ENCODE measurements at places on chromosomes 3 and 15.

DNA sequence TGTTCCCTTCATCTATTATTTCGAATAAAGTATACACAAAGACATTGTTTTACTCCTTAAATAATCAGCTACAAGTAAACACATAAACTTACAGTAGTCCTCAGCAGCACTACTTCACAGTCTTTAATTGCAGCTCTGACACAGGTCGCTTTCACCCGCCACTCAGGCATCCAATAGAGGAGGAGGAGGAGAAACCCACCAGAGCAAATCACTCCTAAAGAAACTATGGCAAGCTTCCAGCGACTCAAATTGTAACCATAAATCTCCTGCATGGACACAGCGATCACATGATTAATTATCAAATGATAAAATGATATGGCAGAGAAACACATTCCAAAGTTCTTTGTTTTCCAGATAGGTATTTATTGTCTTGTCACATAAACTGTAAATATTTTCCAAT lies 26.2 kb downstream of the ATP13A3 start:
- no peak for DNase-seq

DNA sequence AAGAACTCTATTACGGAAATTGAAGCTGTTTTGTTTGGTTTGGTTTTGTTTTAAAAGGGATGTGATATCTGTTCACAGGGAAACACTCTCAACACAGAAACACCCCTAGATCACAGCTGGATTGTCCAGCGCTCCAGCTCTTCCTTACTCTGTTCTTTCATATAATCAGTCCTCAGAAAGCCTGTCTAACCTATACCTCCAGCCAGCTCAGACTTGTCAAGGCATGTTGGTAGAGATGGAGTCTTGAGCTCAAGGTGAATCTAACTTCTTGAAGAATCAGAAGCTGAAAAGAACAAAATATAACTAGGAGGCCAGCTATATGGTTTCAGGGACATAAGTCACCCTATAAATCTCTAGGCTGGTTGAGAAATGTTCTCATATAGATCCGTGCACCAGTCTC lies 110.2 kb upstream of the EPHA3 start:
- DNase-seq, result no peak

GRCh38 chr15:94442480-94442879 lies 211.1 kb downstream of the MCTP2 start:
- no peak for DNase-seq

GRCh38 chr15:23372284-23372683 lies 17.7 kb downstream of the GOLGA8S start:
- no peak for DNase-seq

DNA sequence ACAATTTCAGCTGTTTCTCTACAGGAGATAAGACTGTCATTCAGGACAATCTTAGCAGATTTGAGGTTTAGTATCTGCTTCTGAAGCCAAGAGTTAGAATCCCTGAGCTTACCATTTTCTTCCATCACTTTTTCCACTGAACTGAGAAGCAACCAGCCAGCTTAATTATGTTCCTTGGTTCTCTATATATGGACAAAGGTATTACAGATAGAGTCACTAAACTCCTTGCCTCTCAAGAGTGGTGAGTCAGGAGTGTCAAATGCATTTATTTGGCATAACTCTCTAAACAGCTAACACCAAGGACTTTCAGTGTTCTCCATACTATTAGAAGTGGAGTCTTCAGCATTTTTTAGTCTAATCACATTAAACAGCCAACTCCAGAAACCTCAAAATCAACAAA lies 239.3 kb downstream of the ALCAM start:
- no peak for DNase-seq

DNA sequence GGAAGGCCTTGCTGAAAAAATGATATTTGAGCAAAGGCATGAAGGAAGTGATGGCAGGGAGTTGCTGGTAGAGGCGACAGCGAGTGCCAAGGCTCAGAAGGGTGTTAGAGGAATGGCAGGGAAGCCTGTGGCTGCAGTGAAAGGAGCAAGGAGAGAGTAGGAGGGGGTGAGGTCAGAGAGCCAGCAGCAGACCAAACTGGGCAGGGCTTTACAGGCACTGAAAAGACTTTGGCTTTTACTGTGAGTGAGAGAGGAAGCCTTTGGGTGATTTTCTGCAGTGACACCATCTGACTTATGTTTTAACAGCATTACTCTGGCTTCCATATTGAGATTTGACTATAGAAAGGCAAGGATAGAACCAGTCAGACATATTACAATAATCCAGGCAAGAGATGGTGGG lies 11.4 kb downstream of the TICRR start:
- no peak for DNase-seq

DNA sequence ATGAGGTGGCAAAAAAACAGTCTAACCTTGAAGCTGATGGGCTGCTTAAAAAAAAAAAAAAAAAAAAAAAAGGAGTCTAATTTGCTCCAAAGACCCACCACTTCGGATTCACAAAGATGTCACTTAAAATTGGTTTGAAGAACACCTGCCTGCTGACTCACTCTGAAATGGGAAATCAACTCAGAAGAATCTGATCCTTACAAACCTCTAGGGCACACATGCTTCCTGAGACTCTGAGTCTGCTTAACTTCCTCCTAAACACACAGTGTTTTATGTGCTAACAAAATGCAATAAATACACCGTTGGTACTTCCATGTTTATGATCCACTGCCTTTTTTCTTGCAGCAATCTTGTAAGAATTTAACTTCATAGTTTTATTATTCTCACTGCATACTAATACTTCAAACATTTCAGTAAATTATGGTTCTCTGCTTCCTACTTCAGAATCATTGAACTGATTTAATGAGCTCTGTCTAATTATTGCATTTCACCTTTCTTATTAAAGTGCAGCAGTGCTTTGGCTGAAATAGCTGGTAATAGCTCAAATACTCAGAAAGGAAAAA lies 73.0 kb upstream of the FRMD4B start:
- DNase-seq, result no peak

DNA sequence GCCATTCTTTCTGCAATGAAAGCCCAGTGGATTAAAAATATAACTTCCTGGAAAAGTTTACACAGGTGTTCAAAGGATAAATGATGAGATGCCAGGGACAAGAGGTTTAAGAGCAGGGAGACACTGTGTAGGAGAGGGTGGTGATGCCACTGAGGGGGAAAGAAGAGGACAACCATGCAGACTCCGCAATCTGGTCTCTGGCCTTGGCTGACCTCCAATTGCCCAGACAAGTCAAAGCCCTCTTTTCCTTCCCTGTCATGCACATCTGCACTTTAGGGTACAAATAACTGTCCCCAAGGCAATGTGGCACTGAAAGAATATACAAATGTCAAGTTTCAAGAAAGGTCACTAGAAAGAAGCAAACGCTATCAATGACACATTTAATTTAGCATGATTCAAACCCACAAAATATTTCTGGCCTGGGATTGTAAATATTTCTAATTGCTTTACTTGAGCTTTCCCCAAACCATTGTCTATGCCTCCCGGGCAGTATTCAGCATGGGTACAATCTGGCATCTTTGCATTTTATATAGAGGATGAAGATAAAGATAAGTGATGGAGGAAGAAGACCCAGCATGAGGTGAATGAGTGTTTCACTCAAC lies 319.4 kb downstream of the PLCL2 start:
- no peak for DNase-seq

DNA sequence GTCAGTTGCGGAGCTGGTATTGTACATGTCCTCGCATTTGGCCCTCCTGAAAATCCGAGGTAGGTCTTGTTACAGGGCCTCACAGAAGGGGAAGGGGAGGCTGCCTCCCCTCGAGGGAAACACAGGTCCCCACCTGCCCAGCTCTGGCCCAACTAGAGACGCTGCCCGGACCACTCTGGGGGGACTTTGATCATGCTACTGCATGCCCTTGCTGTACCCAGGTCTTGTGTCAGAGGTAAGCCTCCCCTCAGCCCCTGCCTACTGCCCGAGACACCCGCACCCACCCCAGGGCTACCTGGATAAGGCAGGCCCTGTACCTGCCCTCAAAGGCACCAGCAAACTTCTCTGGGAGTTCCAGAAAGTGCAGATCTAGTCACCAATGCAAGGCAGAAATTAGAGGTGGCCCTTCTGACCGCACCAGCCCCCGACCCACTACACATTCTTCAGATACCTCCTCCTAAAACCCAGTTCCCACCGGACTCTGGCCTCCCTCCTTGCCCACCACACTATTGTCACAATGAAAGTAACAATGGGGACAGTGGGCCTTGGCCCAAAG lies 981 bp upstream of the SCAP start:
- no peak for DNase-seq

DNA sequence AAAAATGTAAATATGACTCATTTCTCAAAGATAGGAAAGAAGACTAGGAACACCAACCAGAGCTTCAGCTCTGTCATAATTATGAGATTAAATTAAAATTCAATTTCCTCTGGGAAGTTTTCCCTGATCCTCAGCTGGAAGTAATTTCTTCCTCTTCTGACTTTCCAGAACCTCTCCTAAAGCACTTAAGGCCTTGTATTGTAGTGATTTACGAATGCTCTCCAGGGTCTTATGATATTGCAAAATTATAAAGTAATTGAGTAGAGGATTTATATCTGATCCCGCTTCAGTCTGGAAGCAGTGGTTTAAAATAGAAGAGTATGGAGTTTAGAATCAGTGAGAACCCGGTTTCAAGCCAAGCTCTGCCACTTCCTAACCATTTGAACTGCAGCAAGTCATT lies 279.8 kb downstream of the ZPLD1 start:
- no peak for DNase-seq

GRCh38 chr3:37072892-37073291 lies 79.6 kb downstream of the MLH1 start:
- no peak for DNase-seq

DNA sequence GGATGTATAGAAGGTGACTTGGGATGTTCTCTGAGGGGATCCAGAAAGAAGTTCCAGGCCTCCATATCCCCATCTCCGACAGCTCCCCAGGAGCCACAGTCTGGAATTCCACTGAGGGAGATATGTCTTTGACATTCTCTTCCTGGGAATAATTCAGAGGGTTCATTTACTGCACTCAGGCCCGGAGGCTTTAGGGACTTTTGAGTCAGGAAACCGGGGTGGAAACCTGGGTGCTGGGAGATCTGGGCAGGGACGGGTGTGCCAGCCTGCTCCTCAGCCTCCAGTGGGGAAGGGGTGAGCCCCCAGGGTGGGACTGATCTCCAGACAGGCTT lies 147.7 kb downstream of the SMAD6 start:
- no peak for DNase-seq

DNA sequence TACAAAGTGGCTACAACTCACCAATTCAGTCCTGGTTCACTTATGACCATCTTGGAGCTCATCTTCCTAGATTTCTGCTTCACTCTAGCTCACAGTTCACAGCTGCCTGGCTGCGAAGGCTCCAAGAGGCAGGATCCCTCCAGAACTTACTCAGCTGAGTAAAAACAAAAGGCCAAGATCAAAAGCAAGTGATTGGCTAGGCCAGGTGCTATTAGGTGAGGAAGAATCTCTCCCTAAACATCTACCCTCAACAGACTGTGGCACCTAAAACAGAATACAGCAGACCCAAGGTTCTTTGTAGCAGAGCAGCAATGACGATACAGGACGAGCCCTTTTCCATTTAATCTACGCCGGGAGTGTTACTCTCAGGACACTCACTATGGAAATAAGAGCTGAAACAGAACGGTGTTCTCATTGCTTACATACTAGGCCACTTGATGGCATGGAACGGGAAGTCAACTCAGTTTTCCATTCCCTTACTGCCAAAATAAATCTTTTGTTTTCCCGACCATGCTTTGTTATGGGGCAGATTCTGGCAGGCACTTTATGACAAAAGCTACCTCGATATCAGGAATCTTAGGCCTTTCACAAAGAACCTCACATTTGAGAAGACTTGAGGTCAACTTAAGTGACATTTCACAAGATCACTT lies 901 bp downstream of the ICE2 start:
- no peak for DNase-seq

GRCh38 chr3:23553353-23553752 lies 252.4 kb upstream of the UBE2E1 start:
- DNase-seq, result no peak

DNA sequence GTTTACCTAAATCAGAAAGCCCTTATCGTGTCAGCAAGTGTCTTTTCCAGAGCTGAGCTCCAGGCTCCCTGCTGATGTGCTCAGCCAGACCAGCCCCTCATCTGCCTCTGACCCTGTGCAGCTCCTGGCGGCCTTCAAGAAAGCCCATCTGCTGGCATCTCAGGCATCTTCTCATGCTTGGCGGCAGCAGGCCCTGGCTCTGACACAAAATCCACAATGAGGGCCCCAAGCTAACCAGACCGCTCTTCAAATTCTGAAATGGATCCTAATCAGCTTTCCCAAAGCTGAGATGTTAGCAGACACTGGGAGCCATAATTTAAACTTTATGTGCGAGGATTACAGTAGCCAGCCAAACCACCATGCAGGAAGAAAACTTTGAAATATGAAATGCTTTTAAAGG lies 50.8 kb upstream of the CTDSPL start:
- DNase-seq, result no peak

GRCh38 chr3:182808041-182808770 lies 14.9 kb downstream of the ATP11B start:
- no peak for DNase-seq

DNA sequence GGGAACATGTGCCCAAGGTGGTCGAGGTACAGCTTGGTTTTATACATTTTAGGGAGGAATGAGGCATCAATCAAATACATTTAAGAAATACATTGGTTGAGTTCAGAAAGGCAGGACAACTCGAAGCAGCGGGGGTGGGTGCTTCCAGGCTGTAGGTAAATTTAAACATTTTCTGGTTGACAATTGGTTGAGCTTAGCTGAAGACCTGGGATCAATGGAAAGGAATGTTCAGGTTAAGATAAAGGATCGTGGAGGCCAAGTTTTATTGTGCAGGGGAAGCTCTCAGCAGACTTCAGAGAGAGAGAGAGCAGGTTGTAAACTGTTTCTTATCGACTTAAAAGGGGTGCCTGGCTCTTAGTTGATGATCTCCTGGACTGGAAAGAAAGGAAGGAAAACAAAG lies 11.3 kb downstream of the CPN2 start:
- DNase-seq, result no peak

GRCh38 chr15:53511175-53511574 lies 248.3 kb downstream of the WDR72 start:
- no peak for DNase-seq

- no peak for DNase-seq
These were observed 47.2 kb downstream of the IGSF11 start for GRCh38 chr3:118987477-118987876.

- no peak for DNase-seq
These were observed 20.7 kb upstream of the LPP start for GRCh38 chr3:188133219-188133618.

- no peak for DNase-seq
These were observed at the start of gene OR5H1 for GRCh38 chr3:98130421-98130820. Gene OR5H1, plus strand, starts transcription at chr3:98130721. Its CDS starts 1,977 bp downstream, at chr3:98132698.

GRCh38 chr3:74129056-74129455 lies 485.4 kb downstream of the CNTN3 start:
- DNase-seq, result no peak

DNA sequence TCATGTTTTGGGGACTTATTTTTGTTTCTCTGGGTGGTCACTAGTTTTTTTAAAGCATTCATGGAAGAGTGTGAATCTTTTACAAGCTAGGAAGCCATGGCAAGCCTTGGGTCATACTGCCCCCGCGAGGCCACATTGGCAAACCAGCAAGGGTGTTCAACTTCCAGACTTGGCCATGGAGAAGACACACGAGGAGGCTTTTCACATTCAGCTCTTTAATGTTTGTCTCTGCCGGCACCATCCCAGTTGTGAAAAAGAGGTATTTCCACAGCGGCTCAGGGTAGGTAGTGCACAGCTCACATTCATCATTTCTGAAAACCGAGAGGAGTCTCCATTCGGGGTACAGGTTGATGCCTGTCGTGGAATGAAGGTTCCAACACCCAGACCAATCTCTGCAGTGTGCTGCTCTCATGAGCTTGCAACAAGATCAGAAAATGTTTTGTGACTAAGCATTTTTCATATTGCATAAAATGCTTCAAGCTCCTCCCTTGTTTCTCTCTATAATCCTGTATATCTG lies 7.7 kb downstream of the CCR5 start:
- DNase-seq, result peak; percentile 70

Data from ecto neural progenitor cell (in vitro differentiated cells).